ENCODE measurements at places on chromosomes 2 and 18.

GRCh38 chr18:31512203-31512764 is 14.3 kb downstream of the DSG2 start:
- DNase-seq = no peak

DNA sequence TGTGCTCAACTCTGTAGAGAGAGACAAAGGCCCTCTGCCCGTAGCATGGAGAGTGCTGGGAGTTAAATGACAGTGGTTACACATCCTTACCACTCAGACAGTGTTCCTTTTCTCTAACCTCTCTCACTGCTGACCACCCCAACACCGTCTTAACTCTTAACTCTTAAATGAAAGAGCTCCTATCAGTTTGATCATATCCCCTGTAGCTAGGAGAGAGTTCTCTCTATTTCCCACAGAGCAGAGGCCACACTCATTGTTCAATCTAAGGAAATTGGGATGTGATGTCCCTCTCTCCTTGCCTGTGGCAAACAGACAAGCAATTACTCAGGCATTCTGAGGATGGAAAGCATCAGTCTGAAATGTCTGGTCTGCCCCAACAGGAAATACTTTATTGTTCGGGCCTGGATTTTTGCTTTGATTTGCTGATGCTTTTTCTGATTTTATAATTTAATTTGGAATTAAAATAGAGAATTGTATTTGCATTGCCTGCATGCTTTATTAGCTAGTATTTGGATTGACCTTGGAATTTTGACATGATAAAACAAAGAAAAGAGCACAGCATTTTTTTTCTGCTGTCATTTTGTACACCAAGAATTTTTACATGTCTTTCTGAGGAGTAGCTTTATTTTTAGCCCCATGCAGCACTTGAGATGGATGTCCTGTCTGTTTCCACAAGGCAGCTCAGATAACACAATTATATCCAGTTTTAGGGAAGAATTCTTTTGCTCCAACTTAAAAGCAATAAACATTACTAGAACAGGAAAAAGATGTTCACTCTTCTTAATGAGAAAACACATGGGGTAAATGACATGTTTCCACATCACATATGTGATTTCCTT is 27.7 kb upstream of the IER3IP1 start:
- DNase-seq = no peak

- DNase-seq = no peak
Measured at GRCh38 chr2:241905716-241906377, 36.3 kb downstream of the RTP5 start.

DNA sequence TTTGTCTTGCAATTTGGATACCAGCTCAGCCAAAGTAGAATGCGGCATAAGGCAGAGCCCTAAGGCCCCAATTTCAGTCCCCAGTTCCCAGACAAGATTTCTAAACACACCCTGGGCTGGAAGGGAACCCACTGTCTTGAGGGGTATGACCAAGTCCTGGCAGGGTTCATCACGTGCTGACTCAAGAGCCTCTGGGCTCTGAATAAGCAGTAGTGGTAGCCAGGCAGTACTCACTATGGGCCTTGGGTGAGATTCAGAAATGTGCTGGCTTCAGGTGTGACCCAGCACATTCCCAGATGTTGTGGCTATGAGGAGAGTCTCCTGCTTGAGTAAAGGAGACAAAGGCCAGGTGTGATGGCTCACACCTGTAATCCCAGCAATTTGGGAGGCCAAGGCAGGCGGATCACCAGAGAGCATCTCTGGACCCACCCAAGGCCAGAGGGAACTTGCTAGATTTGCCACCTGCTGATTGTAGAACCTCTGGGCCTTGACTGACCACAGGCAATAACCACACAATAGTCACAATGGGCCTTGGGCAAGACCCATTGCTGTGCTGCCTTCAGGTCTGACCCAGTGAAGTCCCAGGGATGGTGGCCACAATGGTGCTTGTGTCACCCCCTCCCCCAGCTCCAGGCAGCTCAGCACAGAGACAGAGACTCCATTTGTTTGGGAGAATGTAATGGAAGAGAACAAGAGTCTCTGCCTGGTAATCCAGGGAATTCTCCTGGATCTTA is 74.9 kb downstream of the ATL2 start:
- no peak for DNase-seq

DNA sequence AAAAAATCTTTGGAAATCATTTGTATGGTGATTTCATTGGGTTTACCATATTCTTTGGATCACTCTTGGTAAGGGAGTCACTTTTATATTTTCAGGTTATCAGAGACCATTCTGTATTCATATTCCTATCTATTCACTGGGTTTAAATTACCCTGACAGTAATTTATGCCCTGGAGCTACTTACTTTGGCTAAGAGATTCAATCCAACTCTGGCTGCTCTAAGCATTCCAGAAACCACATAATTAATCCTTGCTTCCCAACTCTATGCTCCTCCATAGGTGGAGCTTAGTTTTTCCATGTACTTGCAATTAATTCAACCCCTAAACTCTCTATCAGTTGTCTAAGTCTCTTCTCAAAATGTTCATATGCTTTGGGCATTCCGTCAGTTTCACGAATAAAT is 336.3 kb downstream of the AGPS start:
- no peak for DNase-seq

GRCh38 chr18:48791636-48792105 is 159.1 kb downstream of the SMAD7 start:
- DNase-seq = no peak

- no peak for DNase-seq
Measured at GRCh38 chr2:237062585-237062984, 23.1 kb upstream of the COPS8 start.

DNA sequence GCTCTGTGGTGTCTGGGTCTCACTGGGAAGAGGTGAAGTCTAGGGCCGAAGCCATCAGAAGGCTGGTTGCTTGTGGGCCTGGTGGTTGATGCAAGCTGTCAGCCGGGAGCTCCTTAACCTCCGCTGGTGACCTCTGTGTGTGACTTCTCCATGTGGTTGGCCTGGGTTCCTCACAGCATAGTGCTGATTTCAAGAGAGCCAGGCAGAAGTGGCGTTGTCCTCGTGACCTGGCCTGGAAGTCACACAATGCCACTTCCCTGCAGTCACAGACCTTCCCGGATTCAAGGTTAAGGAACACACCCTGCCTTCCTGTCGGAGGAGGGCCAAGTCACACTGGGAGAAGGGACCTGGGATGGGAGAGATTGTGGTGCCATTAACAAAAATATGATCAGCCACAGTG is 303.7 kb upstream of the HS6ST1 start:
- DNase-seq = no peak

GRCh38 chr2:99656994-99657393 is 167.2 kb upstream of the REV1 start:
- no peak for DNase-seq

GRCh38 chr2:9952286-9952737 is 819 bp downstream of the GRHL1 start:
- no peak for DNase-seq

- no peak for DNase-seq
Measured at GRCh38 chr18:31675404-31675803, 9.0 kb downstream of the B4GALT6 start.

DNA sequence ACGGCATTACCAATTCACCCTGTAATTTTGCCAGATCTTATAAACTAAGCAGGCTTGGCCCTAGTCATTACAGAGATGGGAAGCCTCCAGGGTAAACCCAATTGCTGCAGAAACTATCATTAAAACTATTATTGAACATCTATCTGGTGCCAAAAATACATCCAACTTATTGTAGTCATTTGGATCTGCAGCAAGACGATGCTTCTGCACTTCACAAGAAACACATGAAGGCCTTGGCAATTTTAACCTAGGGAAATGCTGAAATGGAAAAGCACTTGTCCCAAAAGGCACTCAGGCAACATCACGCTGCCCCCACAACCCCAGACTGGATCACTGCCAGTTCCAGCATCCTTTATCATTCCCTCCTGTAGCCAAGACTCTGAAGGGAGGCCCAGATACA is 85.3 kb upstream of the ACVR2A start:
- no peak for DNase-seq

GRCh38 chr2:222745836-222746559 is 74.5 kb downstream of the MOGAT1 start:
- DNase-seq = no peak

GRCh38 chr18:23228102-23229061 is 93.1 kb downstream of the CABLES1 start:
- no peak for DNase-seq

GRCh38 chr2:157269922-157270321 is 12.4 kb downstream of the GALNT5 start:
- DNase-seq = no peak

GRCh38 chr2:164967781-164968228 is 12.5 kb upstream of the SLC38A11 start:
- no peak for DNase-seq

DNA sequence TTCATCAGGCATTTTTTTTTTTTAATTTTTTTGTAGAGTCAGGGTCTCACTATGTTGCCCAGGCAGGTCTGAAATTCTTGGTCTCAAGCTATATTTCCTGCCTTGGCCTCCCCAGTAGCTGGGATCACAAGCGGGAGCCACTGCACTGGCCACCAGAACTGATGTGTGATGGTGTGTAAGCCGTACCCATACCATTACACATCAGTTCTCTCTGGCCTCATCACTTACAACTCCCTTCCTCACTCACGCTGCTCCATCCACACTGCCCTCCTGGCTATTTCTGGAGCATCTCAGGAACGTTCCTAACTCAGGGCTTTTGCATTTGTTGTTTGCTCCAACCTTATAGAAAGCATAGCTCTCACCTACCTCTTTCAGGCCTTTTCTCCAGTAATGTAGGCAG is 834.5 kb upstream of the ID2 start:
- DNase-seq = no peak
